SHP77 treated with DMSO at 0.1 percent for 48 hours (cell line): ENCODE measurements at places on chromosomes 13 and 19.

- DNase-seq: no peak
Measured at GRCh38 chr13:28136916-28137315, 1.4 kb upstream of the PAN3 start.

DNA sequence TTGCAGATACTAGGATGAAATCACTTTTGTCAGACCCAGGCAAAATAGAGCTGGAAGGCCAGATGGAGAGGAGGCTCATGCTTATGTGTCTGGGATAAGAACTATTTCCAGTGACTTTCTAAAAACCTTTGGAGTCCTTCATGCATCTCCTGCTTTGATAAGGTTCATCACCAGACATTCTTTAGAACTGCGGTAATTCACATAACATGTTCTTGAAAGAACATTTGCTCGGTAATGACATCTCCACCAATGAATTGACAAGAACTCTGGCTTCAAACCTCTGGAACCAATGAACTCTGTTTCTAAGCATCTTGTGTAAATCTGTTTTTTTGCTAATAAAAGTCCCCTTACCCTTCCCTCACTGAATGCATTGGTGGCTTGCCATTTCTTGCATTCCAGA lies 112.0 kb upstream of the KL start:
- DNase-seq: no peak

- DNase-seq: no peak
Measured at GRCh38 chr13:39773833-39774232, 118.4 kb downstream of the COG6 start.

DNA sequence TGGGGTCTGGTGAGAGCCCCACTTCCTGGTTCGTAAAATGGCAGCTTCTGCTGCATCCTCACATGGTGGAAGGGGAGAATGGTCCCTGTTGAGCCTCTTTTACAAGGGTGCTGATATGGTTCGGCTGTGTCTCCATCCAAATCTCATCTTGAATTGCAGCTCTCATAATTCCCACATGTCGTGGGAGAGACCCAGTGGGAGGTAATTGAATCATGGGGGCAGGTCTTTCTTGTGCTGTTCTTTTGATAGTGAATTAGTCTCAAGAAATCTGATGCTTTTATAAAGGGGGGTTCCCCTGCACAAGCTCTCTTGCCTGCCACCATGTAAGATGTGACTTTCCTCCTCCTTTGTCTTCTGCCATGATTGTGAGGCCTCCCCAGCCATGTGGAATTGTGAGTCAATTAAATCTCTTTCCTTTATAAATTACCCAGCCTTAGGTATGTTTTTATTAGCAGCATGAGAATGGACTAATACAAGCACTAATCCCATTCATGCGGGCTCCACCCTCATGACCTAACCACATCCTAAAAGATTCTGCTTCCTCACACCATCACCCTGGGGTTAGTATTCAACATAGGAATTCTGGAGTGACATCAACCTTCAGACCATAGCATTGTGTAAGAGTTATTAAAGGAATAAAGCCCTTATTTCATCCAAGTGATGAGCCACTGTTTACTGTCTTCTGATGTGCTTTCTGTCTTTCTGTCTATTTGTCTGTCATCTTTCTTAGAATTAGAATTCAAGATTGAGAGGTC lies 159.0 kb upstream of the IRS2 start:
- no peak for DNase-seq

- no peak for DNase-seq
Measured at GRCh38 chr19:49770529-49770928, 3.7 kb downstream of the AP2A1 start.

DNA sequence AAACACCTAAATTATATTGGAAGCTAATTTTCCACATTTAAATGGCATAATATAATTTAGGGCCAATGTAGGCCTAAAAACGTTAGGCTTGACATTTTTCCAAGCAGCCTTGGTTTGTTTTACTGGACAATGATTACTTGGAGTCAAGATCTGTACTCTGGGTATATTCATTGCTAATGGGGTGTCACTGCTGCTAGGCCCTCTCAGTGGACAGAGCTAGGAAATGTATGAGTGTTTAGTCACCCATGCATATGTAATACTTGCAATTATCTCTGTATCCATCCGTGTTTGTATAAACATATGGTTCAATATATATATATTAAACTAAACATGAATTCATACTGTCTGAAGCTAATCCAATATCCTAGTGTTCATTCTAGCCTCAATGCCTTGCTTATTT lies 598.1 kb downstream of the DCT start:
- no peak for DNase-seq

DNA sequence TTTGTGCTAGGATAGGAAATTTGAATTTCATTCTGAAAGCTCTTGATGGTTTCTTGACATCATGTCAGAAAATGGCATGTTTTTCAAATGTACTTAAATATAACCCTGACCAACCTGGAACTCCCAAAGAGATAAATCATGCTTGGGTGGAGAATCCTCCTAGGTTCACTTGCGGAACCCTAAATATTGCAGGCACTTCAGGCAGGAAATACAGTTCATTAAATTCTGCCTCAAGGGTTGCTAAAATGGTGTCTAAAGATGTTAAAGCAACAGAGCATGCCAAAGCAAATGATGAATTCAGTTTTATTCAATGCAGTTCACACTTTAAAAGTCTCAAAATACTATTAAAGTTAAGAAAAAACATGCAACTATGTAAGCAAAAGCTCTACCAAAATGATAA lies 415.9 kb downstream of the SLITRK6 start:
- DNase-seq: no peak

DNA sequence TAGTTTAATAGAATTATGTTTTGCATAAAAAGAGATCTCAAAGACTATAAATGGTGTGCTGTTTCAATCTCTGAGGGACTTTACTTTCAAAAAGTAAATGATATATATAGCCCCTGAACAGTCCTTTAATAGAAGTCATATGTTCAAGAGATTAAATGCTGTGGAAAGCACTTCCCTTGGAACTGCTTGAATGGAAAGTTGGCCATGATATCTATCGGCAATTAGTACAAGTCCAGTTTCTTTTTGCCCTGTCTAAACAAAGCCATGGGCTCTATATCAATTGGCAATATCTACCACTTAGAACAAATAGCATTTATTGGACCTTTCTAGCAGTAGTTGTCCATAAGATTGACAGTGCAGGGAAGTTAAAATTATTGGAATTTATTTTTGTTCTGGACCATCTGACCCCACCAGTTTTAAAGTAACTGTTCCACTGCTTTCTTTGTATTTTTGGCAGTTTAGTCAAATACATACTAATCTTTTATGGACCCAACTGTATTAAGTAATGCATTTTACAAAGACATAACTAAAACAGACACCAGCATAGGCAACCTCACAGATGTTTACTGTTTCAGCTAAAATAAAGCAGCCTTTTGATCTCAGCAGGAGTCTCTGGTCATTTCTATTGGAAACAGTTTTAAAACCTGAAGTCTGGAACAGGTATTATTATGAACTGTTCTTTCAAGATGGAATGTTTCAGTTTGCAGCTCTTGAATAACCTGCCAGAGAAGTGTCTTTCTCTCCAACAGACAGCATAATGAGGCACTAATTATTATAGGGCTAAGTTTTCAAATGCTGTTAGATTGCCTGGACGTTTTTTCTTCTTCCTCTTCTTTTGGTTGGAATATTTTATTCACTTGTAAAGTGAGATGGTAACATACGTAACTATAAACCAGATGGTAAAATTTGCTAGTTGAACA lies 282.6 kb downstream of the DCLK1 start:
- DNase-seq: no peak

DNA sequence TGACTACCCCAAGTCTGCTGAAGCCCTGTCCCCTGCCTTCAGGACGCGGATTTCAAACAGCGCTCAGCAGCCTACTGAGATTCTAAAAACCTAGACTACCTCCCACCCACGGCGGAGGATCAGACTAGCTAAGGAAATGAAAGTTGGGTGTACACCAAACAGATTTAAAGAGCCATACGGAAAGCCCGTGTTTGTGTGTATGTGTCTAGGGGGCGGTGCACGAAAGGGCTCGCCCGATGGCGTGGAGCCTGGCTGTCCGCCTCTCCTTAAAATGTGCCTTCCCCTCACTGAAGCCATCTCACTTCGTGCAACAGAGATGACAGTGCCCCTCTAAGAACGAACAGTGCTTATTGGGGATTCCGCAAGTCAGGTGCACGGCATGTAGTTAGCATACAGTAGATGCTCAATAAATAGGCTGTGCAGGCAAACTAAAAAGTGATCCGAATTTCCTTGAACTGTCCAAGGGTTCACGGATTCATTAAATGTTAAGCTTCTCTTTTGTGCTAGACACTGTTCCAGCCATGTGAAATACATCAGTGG lies 639 bp downstream of the LENG1 start:
- no peak for DNase-seq

DNA sequence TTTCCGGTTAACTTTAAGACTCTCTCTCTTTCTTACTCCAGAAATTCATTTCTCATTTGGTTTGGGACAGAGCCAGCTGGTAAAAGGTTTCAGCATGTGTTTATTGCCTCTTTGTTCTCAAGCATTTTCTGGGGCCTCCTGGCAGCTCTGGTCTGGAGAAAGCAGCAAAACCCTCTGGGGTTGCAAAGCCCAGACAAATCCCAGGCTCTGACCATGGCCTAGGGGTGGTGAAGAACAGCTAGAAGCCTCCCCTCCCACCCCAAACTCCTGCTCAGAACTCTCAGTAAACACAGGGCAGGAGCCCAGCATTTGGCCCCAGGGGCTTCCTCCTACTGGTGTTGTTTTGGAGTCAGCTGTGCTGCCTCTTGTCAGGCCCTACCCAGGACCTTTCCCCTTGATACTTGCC lies 124.2 kb upstream of the SERP2 start:
- DNase-seq: no peak

- no peak for DNase-seq
Measured at GRCh38 chr13:86922936-86923335, 748.2 kb upstream of the SLITRK5 start.

DNA sequence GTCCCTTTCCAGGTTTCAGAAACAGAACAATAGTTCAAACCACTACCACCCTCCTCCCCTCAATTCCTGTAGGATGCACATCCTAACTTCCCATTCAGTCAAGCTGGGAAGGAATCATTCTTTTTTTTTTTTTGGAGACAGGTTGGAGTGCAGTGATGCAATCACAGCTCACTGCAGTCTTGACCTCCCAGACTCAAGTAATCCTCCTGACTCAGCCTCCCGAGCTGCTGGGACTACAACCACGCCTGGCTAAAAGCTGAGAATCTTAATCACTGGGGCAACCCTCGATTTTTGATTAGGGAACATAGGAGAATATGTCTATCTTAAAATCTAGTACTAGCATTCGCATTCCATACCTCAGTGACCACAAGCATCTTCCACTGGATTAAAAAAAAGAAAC lies 146.2 kb downstream of the ABCC4 start:
- DNase-seq: no peak

- DNase-seq: no peak
Measured at GRCh38 chr19:13748169-13748828, 16.0 kb upstream of the MRI1 start.

- DNase-seq: no peak
Measured at GRCh38 chr13:85303630-85304029, 495.6 kb downstream of the SLITRK6 start.

- DNase-seq: no peak
Measured at GRCh38 chr13:45917019-45917418, 65.5 kb upstream of the SIAH3 start.

- DNase-seq: no peak
Measured at GRCh38 chr19:14699641-14700040, 9.8 kb downstream of the ZNF333 start.

DNA sequence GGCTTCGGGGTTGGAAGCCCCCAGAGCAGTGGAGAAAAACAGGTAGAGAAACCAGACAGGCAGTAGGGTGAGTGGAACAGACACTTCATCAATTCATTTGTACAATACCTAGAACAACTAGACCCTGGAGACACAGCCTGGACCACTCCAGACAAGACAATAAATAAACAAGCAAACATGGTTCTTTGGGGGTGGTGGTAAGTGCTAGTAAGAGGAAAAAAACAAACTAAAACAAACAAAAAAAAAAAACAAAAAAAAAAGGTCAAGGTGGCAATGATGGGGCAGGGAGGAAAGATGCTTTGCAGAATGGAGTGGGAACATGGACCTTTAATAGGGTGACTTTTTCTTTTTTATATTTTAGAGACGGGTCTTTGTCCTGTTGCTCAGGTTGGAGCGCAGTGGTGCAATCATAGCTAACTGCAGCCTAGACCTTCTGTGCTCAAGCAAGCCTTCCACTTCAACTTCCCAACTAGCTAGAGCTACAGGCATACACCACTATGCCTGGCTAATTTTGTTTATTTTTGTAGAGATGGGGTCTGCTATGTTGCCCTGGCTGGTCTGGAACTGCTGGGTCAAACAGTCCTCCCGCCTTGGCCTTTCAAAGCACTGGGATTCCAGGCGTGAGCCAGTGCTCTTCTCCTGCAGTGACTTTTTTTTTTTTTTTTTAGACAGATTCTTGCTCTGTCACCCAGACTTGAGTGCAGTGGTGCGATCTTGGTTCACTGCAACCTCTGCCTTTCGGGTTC lies 3.1 kb downstream of the JUNB start:
- no peak for DNase-seq

- no peak for DNase-seq
Measured at GRCh38 chr13:29852472-29853054, 2.1 kb upstream of the UBL3 start.

- DNase-seq: no peak
Measured at GRCh38 chr13:98992355-98992754, 14.5 kb upstream of the DOCK9 start.

DNA sequence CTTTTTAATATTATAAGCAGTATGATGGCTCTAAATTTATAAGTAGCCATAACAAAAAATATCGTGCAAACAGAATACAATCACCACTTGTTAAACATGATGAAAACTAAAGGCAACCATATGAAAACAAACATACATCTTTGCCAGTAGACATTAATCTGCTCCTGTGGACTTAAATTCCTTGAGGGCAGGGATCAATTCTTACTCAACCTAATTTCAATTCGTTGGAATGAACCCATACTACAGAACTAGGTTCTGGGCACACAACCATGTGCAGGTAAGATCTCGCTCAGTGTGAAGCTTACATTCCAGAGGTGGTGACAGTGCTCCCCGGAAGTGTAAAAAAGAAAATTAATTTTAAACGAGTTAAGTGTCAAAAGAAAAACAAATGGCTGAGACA lies 13.4 kb downstream of the TBC1D4 start:
- DNase-seq: no peak

GRCh38 chr13:42594481-42595252 lies 20.7 kb downstream of the TNFSF11 start:
- DNase-seq: no peak

- no peak for DNase-seq
Measured at GRCh38 chr13:49368688-49369087, 75.2 kb downstream of the CAB39L start.

GRCh38 chr13:92716749-92717148 lies 509.9 kb upstream of the GPC6 start:
- DNase-seq: no peak

GRCh38 chr13:29654384-29654783 lies 58.9 kb upstream of the SLC7A1 start:
- no peak for DNase-seq

- DNase-seq: peak; percentile 13
Measured at GRCh38 chr13:78121459-78122348, 203.1 kb upstream of the EDNRB start.

DNA sequence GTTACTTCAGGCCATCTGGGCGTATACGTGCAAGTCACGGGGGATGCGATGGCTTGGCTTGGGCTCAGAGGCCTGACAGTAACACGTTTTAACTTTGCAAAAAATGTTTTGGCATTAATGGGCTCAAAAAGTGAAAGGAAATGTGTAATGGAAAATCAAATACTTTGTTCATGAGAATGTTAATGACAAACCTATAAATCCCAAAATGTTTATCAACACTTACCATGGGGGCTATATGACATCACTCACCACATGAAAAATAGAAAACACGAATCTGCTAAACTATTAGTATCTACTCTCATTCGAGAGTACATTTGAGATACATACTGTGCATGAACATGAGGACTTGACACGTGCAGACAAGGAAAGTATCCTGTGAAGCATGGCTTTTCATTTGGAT lies 91.7 kb downstream of the FAM216B start:
- no peak for DNase-seq
